ENCODE measurements at places on chromosomes 7 and 10.

GRCh38 chr10:85645926-85646711 lies 720.5 kb downstream of the GRID1 start:
- H3K4me3 ChIP-seq: no peak overlapping the region
- no peaks in the 10 kb centered on the region for H3K4me1 ChIP-seq
- DNase-seq: no peak
- H3K36me3 ChIP-seq: no peaks in the 10 kb centered on the region
- no peak overlapping the region for H3K27ac ChIP-seq

GRCh38 chr10:69963835-69964710 lies 88.6 kb upstream of the MACROH2A2 start:
- H3K4me3 ChIP-seq: no peak overlapping the region
- DNase-seq: no peak
- no peak overlapping the region for H3K27ac ChIP-seq
- H3K27me3 ChIP-seq: no peaks in the 10 kb centered on the region
- no peaks in the 10 kb centered on the region for H3K36me3 ChIP-seq

- no peaks in the 10 kb centered on the region for H3K4me1 ChIP-seq
- H3K4me3 ChIP-seq: no peak overlapping the region
- H3K36me3 ChIP-seq: no peaks in the 10 kb centered on the region
Observed at GRCh38 chr10:11113156-11113555, 95.5 kb downstream of the CELF2 start.

- no peak for DNase-seq
- no peaks in the 10 kb centered on the region for H3K4me1 ChIP-seq
- H3K27ac ChIP-seq: no peak overlapping the region
- no peak overlapping the region for H3K4me3 ChIP-seq
- no peaks in the 10 kb centered on the region for H3K36me3 ChIP-seq
Observed at GRCh38 chr10:130202984-130203621, 66.9 kb downstream of the GLRX3 start.

DNA sequence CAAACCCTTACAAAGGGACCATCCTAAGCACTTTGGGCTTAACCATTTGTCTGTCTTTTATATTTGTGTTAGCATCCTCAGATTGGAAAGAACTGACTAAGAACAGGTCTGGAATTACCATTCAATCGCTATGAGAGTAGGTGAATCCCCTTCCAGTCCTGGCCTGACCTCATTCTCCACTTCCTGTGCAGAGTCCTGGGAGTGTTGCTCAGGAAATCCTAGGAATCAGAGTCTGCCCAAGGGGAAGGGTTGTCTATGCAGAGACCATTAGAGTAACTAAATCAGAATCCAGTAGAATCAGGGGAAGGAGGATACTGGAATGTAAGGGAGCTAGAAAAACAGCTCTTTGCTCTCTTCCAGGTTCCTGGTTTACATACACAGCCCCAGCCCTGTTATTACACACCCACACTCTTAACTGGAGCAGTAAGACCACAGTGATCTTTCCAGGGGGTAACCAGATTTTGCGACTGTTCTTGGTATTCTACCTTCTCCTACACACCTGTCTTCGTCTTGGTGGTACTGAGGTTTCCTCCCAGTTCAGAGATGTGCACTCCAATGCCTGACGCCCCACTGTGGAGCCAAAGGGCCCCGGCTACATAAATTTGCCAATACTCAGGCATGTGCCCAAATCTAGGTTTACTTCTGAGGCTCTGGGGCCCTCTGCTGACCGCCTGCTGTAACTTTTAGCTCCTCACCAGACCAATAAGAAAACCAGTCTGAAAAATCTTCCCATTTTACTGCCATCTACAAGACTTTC lies 103.7 kb downstream of the RNF216 start:
- H3K27me3 ChIP-seq: no peaks in the 10 kb centered on the region
- H3K4me1 ChIP-seq: no peaks in the 10 kb centered on the region
- no peak overlapping the region for H3K27ac ChIP-seq

- no peaks in the 10 kb centered on the region for H3K36me3 ChIP-seq
- no peaks in the 10 kb centered on the region for H3K27me3 ChIP-seq
- H3K27ac ChIP-seq: no peak overlapping the region
- DNase-seq: no peak
Observed at GRCh38 chr7:123811056-123811455, 33.9 kb upstream of the HYAL4 start.

DNA sequence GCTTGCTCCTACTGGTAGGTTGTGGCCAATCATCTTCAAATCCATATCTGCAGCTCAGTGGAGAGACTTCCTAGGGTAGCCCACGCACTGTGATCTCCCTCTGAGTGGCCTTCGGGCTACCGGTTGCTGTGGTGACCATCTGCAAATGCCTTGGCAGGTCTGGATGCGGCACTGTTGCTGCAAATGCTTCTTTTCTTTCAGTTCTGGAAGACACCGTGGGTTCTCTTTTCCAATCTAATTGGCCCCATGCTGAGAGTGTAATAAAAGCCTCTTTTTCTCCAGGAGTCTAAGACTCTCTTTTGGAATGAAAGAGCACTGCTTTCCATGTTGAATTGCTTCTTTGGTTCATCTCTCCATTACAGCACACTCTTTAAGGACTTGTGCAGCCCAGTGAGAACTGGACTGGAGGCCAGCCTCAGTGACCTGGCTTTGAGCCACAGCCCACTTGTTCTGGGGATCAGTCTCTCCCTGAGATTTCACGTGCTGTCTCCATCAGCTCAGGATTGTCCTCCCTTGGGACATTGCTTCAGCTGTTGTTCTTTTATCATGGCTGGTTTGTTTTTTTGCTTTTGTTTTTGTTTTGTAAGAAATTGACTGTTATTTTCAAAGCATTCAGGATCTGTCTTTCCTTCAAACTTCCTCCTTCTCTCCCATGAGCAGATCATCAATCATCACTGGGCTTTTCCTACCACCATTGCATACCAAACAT lies 286.6 kb downstream of the BMPER start:
- no peak overlapping the region for H3K4me3 ChIP-seq
- no peaks in the 10 kb centered on the region for H3K36me3 ChIP-seq
- H3K27ac ChIP-seq: no peak overlapping the region
- DNase-seq: no peak

DNA sequence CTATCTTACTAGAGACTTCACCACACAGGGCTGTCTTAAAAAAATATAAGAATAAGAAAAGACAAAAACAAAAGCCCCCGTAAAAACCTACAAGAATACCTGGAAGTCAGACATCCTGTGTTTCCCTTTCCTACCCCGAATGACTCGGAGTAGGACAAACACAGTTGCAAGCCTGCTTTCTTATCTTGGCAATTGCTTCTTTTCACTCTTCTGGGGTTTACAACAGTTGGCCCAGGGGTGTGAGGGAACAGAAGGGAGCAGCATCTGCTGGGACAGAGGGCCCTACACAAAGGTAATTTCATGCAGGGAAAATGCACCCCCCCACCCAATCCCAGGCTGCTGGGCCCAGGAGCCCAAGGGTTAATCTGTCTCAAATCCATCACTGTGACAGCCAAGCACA lies 220.6 kb downstream of the ARHGAP12 start:
- H3K27me3 ChIP-seq: no peaks in the 10 kb centered on the region
- H3K4me1 ChIP-seq: peaks cover 7% of the 10 kb centered on the region
- no peak overlapping the region for H3K4me3 ChIP-seq
- DNase-seq: no peak

- DNase-seq: no peak
- no peaks in the 10 kb centered on the region for H3K4me1 ChIP-seq
- H3K4me3 ChIP-seq: no peak overlapping the region
- no peaks in the 10 kb centered on the region for H3K36me3 ChIP-seq
- H3K27me3 ChIP-seq: no peaks in the 10 kb centered on the region
Observed at GRCh38 chr7:106460792-106461254, 176.0 kb upstream of the NAMPT start.

- no peak overlapping the region for H3K27ac ChIP-seq
- H3K36me3 ChIP-seq: peaks cover 12% of the 10 kb centered on the region
- DNase-seq: no peak
Observed at GRCh38 chr7:141649137-141649864, 52.7 kb downstream of the DENND11 start.

DNA sequence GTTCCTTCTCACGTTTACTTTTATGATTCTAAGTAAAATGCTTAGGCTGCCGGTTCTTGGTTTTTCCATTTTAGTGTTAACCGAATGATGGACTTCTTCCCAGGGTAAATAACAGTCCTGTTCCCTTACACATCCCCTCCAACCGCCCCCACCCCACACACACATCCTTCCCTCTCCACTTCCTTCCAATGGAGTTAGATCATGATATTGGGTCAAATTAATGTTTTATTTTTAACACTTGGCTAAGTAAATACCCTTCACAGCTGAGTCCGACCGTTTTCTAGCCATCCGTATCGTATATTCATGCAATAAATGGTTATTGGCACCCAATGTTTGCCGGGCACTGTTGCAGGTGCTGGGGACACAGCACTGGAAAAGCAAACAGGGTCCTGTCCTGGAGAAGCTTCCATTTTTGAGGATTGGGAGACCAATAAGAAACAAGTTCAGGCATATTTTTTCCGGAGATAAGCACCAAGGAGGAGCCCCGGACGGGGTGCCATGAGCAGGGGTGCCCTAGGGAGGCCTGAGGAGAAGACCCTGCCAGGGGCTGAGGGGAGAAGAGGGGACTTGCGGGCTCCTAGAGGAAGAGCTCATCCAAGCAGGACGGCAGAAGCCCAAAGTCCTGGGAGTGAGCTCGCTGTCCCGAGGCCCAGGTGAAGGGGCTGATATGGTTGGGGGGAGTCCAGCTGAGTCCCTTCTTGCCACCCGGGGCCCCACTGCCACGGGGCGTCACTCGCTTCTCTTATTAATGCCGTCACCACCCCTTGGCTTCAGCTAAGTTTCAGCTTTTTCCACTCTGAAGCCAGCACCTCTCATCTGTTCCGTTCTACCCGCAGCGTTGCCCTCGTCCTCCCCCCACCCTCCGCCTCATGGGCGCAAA lies 126.0 kb upstream of the RET start:
- H3K4me3 ChIP-seq: no peak overlapping the region
- H3K27ac ChIP-seq: no peak overlapping the region
- no peaks in the 10 kb centered on the region for H3K36me3 ChIP-seq
- no peak for DNase-seq
- no peaks in the 10 kb centered on the region for H3K27me3 ChIP-seq
- no peaks in the 10 kb centered on the region for H3K4me1 ChIP-seq

GRCh38 chr7:37753398-37754050 lies 70.0 kb downstream of the GPR141 start:
- DNase-seq: no peak
- no peaks in the 10 kb centered on the region for H3K27me3 ChIP-seq
- H3K36me3 ChIP-seq: no peaks in the 10 kb centered on the region
- no peak overlapping the region for H3K27ac ChIP-seq
- H3K4me3 ChIP-seq: no peak overlapping the region

- no peak overlapping the region for H3K27ac ChIP-seq
- no peak overlapping the region for H3K4me3 ChIP-seq
- no peak for DNase-seq
- H3K27me3 ChIP-seq: no peaks in the 10 kb centered on the region
- H3K36me3 ChIP-seq: peaks cover 2% of the 10 kb centered on the region
- H3K4me1 ChIP-seq: peaks cover 12% of the 10 kb centered on the region
Observed at GRCh38 chr7:142859829-142860228, 5.0 kb downstream of the EPHB6 start.

GRCh38 chr7:105234886-105235285 lies 153.8 kb downstream of the SRPK2 start:
- H3K4me1 ChIP-seq: no peaks in the 10 kb centered on the region
- no peaks in the 10 kb centered on the region for H3K36me3 ChIP-seq
- no peaks in the 10 kb centered on the region for H3K27me3 ChIP-seq
- H3K27ac ChIP-seq: no peak overlapping the region
- no peak overlapping the region for H3K4me3 ChIP-seq

DNA sequence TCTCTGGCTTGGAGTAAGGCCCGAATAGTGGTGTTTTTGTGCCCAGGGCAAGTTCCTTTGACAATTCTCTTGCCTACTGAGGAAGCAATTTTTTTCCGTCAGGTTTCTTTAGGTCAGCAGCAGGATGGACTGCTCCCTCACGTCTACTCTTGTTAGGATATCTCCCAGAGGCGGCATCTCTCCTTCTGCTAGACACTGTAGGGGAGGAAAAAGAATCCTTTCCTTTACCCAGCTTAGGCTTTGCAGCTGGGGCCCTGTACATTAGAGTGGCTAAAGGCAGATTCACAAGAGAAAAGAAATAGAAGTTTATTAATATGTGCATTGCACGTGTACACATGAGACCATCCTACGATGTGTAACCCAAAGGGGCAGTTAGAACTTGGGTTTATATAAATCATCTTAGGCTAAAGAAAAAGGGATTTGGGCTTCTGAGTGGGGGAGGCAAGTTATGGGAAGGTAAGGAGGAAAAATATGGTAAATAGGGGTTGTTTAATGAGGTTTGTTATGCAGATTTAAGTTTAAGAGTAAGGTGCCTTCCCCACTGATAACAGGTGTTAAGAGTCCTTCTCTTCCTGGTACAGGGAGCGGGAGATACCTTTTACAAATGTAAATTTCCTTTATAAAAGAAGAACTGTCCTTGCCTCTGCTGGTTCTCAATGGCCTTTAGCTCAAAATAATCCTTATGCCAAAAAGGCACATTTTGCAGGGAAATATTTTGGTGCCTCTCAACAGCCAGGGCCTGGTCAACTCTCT lies 156.4 kb downstream of the AOAH start:
- H3K4me1 ChIP-seq: no peaks in the 10 kb centered on the region
- H3K4me3 ChIP-seq: no peak overlapping the region
- DNase-seq: no peak
- H3K36me3 ChIP-seq: no peaks in the 10 kb centered on the region
- H3K27ac ChIP-seq: no peak overlapping the region

GRCh38 chr7:7966141-7966734 lies 2.4 kb upstream of the GLCCI1 start:
- H3K27ac ChIP-seq: no peak overlapping the region
- no peak overlapping the region for H3K4me3 ChIP-seq
- peaks cover 4% of the 10 kb centered on the region for H3K4me1 ChIP-seq

DNA sequence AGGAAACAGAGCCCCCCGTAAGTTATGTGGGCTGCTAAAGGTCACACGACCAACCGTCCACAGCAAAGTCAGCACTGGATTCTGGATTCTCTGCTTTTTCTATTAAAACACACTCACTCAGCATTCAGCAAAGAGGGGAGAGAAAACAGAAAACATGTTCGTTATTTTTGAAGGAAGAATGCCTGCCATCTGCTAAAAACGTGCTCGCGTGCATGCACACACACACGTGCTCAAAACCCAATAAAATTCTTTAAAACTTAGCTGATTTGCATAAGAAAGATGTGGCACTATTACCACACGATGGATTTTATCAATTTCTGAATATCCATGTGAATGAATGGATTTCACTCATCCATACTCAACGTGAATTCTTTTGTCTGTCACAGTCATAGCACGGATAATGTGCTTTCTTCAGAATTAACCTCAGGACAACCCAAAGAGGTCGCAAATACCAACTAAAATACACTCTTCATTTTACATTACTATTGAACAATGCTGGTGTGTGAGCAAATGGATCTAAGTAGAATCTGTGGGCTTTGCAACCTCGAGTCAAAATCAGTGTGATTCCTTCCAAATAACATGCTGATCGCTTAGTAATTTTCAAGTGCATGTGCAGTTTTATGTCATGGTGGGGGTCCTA lies 40.8 kb downstream of the NRP1 start:
- no peak for DNase-seq
- no peak overlapping the region for H3K4me3 ChIP-seq
- no peaks in the 10 kb centered on the region for H3K36me3 ChIP-seq
- no peaks in the 10 kb centered on the region for H3K4me1 ChIP-seq
